Femur (tissue), 1 donor: ENCODE measurements at places on chromosomes 4 and X.

- peak; percentile 75 for DNase-seq
Observed at GRCh38 chr4:55396308-55397125, 760 bp downstream of the TMEM165 start.

- no peak for DNase-seq
Observed at GRCh38 chrX:97290199-97290598, 406.5 kb downstream of the RPA4 start.

DNA sequence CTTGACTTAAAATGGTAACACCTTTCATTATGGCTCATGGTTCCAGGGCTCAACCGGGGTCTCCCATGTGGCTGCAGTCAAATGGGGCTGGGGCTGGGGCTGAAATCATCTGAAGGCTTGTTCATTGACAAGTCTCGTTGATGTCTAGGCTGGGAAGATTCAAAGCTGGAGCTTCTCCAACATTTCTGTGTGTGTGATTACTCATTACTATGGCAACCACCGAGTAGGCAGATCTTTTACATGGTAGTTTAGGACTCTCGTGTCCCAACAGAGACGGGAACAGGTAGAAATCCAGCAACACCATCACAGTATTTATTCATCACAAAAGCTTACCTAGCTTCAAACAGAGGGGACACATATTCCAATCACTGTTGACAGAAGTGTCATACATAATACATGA is 7.8 kb downstream of the YTHDC1 start:
- peak; percentile 19 for DNase-seq

DNA sequence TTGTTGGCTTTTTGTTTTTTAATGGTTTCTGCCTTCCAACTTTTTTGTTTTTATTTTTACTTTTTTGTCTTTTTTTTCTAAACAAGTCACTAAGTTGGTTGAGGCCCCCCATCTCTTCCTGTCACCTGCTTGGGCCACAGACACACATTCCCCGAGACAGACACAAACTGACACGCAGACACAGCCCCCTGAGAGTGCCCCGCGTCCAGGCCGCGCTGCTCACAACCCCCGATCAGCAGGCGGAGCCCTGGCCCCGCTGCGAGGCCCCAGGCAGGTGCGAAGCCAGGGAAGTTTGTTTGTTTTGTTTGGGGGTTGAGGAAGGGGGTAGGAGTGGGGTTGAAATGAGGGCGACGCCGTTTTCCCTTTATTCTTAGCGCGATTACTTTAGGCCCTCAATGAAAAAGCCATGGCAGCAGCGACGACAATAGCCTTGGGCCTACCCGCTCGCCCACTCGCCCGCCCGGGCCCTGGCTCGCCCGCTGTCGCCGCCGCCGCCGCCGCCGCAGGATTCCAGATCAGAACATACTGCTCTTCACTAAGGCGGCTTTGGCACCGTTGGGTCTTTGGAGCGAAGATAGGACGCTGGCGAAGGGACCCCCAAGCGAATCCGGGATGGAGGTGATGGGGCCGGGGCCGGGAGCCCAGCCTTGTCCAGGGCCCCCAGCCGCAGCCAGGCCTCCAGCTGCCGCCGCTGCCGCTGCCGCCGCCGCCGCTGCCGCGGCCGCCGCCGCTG is 3.1 kb downstream of the PHOX2B start:
- no peak for DNase-seq

GRCh38 chrX:30935985-30936384 is 46.9 kb upstream of the TAB3 start:
- no peak for DNase-seq

DNA sequence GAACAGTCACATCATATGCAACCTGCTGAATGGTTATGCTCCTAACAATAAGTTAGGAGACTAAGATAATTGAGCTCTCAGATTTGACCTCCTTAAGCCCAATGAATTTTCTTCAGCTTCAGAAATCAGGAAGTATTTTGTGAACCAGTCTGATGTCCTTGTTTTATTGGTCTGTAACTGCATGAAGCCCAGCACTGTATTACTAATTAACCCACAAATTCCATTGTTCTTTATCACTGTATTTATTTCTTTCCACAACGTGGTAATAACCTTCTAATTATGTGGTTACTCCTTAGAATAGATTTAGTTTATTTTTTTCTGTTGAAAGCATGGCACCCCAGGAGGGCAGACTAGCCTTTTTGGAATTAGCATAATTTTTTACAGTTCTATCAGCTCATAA is 3.9 kb upstream of the MFAP3L start:
- DNase-seq: no peak

- DNase-seq: peak; percentile 90
Observed at GRCh38 chr4:7802093-7802726, 137.5 kb downstream of the AFAP1 start.

GRCh38 chr4:70660106-70660505 is 6.2 kb downstream of the JCHAIN start:
- DNase-seq: no peak

GRCh38 chr4:26192899-26193869 is 127.6 kb upstream of the RBPJ start:
- no peak for DNase-seq

DNA sequence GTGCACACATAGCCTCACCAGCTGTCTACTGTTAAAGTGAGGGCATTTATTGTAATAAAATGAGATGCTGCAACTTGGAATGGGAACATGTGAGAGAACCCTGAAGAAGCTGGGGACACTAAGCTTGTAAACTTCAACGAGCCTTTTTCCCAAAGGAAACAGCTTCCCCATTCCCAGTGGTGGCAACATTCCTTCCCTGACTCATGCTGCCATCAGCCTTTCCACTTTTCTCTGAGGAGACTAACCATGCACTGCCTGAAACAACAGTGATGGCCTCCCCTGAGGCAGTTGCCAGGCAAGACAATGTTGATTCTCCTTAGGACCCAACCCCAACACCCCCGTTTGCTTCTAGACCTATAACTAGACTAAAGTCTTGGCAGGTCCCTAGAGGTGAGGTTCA is 928.3 kb downstream of the GLUD2 start:
- DNase-seq: no peak

GRCh38 chrX:130012683-130013082 is 30.2 kb downstream of the BCORL1 start:
- DNase-seq: no peak

DNA sequence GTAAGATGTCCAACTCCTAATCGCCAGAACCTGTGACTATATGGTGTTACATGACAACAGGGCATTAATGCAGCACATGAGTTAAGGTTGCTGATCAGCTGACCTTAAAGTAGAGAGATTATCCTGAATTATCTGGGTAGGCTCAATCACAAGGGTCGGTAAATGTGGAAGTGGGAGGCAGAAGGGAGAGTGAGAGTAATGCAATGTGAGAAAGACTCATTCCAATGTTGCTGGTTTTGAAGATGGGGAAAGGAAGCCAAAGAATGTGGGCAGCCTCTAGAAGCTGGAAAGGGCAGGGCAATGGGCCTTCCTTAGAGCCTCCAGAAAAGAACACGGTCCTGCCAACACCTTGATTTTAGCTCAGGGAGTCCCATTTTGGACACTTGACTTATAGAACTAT is 67.4 kb downstream of the STX18 start:
- DNase-seq: no peak

GRCh38 chr4:62513306-62513705 is 1313.2 kb downstream of the ADGRL3 start:
- no peak for DNase-seq

DNA sequence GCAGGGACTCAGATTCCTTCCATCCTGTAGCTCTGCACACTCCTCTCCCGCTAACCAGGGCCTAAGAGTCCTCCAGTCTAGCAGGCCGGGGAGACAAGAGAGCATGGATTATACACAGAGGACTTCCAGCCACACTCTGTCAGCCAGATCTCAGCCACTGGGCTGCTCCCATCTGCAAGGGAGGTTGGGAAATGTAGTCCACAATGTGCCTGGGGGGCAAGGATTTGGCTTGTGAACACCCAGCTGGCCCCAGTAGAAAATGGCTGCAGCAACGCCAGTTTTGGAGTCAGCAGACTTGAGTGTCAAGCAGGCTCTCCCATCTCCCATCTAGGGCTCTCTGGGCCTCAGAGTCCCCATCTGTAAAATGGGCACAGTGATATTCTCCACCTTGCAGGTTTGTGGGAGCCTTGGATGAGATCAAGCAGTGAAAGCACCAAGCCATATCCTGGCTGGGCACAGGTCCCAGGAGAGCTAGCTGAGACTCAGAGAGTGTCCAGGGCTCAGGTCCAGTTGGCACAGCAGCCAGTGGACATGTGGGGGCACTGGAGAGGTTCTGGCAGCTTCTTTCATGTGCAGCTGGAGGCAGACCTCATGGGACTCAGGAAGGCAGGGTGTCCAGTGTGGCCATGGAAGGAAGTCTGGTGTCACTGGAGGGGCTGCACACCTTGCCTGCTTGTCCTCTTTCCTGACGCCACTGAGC is 14.6 kb downstream of the PSAPL1 start:
- peak; percentile 20 for DNase-seq

DNA sequence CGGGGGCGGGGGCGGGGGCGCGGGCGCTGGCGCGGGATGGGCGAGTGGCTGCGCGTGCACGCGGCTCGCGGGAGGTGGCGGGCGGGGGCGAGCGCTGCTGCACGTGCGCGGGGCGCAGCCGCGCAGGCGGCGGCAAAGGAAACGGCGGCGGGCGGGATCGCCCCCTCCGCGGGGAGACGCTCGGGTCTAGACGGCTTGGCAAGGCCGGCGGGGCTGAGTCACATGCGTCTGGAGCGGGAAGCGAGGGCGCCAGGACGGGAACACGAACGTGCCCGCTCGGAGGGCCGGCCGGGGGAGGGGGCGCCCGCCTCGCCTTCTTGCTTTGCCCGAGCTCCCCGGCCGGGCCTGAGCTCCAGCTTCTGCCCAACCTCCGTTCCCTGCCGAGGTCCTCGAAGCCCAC is 4.3 kb upstream of the HAUS7 start:
- peak; percentile 85 for DNase-seq

DNA sequence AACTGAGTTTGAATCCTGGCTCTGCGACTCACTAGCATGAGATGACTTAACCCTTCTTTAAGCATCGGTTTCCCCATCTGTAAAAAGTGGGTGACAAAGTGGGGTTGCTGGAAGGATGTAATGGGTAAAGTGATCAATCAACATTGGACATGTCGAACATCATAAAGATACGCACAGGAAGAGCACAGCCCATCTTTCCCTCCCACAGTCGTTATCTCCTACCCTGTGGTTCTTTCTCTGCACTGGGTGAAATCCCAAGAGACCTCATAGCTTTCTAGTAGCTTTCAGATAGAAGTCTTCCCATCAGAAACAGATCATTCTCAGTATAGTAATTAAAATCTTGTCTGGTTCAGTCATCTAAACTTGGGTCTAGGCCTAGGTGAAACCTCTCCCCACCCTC is 216.5 kb downstream of the CBR4 start:
- DNase-seq: no peak

DNA sequence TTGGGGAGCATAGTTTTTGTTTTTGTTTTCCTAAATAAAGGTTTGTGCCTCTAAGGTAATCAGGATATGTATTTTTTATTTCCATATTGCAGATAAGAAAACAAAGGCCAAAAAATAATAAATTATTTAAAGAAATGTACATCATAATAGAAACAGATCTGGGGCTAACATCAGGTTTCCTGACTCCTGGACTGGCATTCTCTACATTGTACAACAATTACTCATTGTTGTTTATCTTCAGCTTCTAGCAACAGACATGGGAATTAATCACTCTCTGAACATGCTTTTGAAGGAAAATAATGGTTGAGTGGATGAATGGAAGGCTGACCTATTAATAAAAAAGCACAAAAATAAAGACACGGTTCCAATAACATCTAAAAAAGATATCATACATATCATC is 146.2 kb downstream of the KCNIP4 start:
- no peak for DNase-seq

- no peak for DNase-seq
Observed at GRCh38 chr4:137576446-137576845, 44.2 kb upstream of the PCDH18 start.

DNA sequence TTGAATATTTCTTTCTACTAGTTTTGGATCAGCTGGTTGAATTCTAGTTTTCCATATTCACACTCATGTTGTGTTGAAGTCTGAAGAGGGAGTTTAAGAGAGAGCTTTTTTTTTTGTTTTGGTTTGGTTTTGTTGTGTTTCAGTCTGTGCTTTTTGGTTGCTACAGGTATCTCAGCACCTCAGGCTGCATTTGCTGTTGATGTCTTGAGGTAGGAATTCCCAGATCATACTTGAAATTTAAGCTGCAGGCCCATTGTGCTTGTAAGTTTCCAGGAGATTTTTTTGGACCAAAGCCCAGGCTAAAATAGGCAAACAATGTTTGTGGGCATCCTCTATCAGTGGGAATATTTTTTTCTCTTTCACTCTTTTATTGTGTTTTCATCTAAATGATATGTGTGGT is 190.2 kb upstream of the AGA start:
- no peak for DNase-seq

DNA sequence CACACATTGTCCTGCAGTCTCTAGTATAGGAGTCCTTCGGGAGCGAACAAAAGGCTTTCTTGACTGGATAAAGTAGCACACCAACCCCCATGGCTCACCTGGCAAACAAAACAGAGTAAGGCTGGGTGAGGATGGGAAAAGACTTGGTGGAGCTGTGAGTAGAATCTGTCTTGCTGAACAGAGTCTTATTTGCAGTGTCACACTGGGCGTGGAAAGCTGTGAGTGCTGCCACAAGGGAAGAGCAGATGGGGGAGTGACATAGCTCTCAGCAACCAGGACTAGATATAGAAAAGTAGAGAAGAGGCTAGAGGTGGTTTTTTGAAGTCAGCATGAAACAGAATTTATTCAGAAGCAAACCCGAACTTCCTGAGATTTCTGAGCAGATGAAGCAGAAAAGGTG is 137.2 kb upstream of the ESX1 start:
- DNase-seq: no peak

GRCh38 chr4:176939445-176939844 is 146.7 kb upstream of the VEGFC start:
- no peak for DNase-seq

GRCh38 chr4:61428950-61429349 is 228.8 kb downstream of the ADGRL3 start:
- DNase-seq: no peak

- peak; percentile 90 for DNase-seq
Observed at GRCh38 chr4:134201216-134202161, at the start of gene PABPC4L. Gene PABPC4L (minus strand): TSS chr4:134201789. CDS start chr4:134201019, 770 bp downstream.

- peak; percentile 55 for DNase-seq
Observed at GRCh38 chrX:19670854-19671620, 155.7 kb upstream of the MAP3K15 start.

DNA sequence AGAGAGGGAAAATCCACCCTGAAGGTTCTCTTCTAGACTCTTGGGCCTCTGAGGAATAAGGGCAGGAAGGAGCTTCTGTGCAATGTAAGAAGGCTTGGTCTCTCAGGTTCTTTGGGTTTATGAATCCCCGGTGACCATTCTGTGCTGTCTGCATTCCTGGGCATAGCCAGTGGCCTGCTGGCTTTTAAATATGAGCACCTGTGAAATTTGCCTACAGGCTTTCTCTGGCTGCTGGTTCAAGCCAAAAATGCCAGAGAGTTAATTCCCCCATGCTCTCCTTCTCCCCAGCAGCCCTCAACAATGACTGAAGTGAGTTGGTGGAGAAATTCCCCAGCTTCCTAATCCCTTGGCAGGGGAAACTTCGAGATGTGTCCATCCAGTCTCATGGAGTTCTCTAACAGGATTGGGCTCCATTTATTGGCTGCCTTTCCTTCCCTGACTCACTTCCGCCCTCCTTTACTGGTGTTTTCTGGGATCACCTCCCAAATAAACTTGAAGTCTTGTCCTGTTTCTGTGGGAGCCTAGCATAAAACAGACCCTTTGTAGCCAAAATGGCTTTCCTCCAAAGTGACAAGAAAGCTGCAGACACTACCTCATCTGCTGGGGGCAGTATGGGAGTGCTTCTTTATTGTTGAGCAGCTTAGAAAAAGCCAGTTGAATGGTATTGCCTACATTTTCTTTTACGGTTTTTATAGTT is 179.4 kb upstream of the CASK start:
- DNase-seq: no peak
